ENCODE measurements at places on chromosomes 5 and 9.

- DNase-seq = no peak
These were observed 91.7 kb upstream of the KLF9 start for GRCh38 chr9:70506159-70506558.

GRCh38 chr5:151805414-151806223 is 33.9 kb downstream of the G3BP1 start:
- no peak for DNase-seq

DNA sequence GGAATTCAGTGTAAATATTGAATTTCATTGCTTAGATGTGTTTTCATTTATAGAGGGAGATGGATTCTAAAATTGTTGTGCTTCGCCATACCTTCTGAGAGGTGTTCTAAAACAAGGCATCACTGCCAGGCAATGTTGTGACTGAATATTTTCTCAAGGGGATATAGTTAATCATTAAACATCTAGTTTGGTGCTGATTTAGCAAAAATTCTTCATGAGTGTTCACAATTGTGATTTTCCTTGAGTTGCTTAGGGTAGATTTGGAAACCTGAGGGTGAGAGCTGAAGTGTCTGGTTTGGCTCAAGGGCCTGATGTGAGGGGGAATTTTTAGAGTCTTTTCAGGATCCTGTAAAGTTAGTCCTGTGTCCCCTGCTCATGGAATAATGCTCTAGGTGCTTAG is 104.5 kb downstream of the MAT2B start:
- DNase-seq = no peak

DNA sequence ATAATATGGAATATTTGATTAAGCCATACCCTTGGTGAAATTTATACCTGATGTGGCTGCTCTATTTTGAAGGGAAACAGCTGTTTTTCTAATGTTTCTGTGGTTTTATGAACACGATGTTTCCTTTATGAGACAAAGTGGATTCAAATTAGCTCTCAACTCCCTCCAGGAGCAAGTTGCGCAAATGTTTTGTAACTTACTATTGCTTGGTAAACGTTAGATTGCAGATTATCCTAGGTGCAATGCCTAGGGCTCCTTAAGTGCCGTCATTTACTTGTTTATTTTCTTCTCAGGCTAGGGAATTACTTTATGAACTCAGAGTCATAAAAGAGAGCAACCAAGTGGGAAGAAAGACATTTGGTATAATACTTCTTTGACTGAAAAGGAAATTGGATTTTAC is 763.1 kb downstream of the TAF11L14 start:
- no peak for DNase-seq

- DNase-seq = peak; percentile 10
These were observed 103.2 kb downstream of the RGS3 start for GRCh38 chr9:113566712-113567071.

GRCh38 chr5:151688436-151688835 is 1.7 kb upstream of the SPARC start:
- no peak for DNase-seq

GRCh38 chr5:170314541-170315095 is 17.0 kb upstream of the LCP2 start:
- no peak for DNase-seq

GRCh38 chr5:33260098-33260497 is 180.7 kb upstream of the TARS1 start:
- no peak for DNase-seq

DNA sequence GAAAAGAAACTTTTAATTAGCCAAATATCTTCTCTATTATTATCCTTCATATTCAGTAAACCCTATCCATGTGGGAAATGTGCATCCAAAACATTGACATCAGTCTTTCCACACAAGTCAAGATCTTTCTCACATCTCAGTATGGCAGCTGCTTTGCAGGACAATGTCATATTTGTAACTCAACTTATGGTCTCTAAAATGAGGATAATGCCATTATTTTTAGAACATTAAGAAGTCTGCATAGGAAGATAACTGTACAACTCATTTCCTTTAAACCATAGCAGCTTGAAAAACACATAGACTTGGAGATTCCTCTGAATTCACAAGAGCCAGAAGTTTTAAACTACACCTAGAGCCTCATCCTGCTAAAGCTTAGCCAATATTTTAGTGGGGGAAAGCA is 43.7 kb downstream of the MCTP1 start:
- no peak for DNase-seq

DNA sequence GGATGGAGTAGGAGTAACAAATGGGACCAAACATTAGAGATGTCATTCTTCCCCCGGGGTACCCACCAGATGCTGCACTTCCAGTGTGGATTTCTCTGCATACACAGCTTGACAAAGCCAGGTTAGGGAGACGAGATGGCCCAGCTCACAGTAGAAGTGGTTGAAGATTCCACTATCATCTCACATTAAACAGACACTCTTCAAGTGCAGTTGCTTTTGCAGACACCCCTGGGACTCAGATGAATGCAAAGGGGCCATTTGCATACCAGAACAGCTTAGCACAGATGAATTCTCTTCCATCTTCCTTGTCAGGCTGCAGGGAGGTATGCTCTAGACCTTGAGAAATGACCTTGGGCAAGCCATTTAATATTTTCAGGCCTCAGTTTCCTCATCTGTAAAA is 12.6 kb upstream of the C5orf58 start:
- DNase-seq = no peak

DNA sequence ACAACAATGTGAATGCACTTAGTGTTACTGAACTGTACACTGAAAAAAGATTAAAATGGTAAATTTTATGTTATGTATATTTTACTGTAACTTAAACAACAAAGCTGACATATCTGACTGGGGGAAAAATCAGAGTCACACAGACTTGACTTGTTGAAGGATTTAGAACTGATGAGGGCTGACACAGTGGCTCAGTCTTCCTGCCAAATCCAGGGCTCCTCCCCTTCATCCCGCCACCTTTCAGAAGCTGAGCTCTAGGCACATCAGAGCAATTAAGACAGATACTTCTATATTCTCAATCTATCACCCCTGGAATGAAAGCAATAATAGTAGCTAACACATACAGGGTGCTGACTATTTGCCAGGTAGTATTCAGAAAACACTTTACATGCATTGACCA is 27.7 kb upstream of the TAS2R1 start:
- no peak for DNase-seq

DNA sequence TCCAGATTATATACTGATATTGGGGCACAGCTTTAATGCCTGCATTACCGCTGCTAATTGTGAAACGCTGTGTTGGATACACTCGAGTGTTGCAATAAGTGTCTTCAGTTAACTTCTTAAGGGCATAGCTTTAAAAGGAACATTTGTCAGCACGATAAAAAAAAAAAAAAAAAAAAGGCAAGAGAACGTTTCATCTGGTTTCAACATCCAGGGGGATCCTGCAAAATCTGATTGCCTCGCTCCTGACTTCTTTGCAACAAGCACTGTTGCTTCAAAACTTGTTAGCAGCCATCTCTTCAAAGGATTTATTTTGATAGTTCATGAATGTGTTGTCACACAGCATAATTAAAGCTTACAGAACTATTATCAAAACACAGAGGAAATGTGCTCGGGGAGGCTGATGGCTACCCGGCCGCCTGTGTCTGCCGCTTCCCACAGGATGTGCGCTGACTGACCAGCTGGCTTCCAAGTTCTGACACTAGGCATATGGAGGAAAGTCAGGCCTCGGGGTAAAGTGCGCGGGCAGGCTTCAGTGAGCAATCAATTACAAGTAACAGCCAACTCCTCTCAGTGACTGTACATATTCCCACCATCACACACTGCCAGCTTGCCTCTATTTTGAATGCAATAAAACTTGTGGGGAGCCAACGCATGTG is 77.7 kb downstream of the EBF1 start:
- DNase-seq = no peak

DNA sequence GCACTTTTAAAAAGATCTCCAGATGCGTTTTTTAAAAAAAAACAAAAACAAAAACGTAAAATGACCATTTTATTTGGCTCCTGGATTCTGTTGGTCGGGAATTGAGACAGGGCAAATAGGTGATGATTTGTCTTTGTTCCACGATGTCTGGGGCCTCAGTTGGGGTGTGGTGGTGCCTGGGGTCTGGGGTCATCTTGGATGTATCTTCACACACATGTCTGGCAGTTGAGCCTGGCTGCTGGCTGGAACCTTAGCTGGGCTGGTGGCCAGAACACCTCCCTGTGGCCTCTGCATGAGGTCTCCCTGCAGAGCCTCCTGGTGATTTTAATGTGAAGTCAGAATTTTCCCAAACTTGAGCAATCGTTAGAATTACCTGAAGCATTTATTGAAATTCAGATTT is 42.5 kb upstream of the BASP1 start:
- no peak for DNase-seq

GRCh38 chr9:105447386-105447813 is 434 bp upstream of the FSD1L start:
- no peak for DNase-seq

- DNase-seq = no peak
These were observed 1090.4 kb upstream of the CDH6 start for GRCh38 chr5:30103052-30103451.

DNA sequence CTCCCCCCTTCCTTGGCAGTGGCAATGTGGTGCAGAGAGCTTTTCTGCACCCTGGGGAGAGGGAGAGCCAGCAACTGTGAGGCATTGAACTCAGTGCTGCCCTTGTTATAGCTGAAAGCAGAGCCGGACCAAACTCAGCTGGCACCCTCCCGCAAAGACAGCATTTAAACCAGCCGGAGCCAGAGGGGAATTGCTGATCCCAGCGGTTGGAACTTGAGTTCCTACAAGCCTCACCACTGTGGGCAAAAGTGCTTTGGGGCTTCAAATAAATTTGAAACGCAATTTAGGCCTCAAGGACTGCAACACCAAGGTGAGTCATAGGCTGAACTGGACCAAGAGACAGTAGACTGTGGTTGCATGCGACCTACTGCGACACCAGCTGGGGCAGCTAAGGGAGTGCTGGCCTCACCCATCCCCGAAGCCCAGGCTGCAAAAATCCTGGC is 207.6 kb upstream of the CDKN2B start:
- no peak for DNase-seq

GRCh38 chr9:128494108-128494745 is 10.3 kb upstream of the GLE1 start:
- DNase-seq = no peak

DNA sequence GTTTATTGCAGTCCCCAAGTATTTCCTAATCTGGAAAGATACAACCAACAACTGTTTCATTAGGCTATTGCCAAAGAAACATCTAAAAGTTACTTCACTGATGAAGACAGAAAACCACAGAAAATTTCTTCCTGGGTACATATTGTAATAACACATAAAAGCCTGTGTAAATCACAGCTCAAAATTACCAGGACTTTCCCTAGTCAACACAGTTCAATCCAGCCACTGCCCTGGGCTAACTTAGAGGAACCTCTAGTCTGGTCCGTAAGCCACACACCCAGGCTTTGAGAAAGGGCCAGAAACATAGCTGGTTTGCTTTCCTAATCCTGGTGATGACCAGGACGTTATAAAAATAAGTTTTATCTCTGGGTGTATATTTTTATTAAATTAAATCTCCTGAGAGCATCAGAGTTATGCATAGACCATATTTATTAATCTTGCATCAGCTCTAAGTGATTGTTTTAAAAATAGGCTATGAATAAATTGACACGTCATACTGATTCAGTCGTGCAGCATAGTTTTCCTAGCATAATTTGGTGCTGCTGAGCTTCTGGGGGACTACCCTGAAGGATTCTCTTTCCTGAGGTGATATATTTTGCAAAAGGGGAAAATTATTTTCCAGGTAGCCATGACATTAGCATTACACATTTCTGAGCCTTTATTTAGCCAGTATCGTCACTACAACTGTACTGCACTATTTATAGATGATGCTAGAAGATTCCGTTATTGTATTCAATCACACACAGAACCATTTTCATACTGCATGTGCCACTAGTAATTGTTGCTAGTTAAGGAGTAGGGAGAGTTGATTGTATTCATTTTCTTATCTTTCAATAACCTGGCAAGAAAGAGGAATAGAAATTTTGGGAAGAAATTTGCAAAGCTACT is 12.6 kb upstream of the MUSK start:
- no peak for DNase-seq

GRCh38 chr5:1052641-1053390 is 44.2 kb downstream of the NKD2 start:
- no peak for DNase-seq

DNA sequence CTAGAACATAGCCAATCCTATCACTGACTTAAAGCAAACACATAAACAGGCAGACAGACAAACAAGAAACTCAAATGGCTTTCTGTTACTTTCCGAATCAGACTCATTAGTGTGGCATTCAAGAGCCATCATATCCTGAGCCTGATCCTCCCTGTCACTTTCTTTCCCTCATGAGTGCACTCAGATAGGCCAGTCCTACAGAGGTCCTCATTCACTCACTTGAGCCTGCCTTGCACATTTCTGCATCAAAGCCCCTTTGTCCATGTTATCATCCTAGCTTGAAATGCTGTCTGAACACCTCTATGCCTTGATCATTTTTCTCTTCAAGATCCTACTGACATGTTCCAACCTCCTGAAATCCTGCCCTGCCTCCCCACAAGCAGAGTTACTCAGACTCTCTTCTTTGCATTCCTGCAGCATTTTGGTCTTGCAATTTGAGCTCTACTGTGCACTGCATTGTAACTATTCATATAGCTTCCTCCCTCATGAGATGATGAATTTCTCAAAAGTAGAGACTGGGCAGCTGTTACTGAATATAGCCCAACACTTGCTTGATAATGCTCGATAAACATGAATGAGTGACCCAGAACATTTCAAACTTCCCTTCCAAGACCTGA is 126.9 kb downstream of the PALM2AKAP2 start:
- DNase-seq = no peak

DNA sequence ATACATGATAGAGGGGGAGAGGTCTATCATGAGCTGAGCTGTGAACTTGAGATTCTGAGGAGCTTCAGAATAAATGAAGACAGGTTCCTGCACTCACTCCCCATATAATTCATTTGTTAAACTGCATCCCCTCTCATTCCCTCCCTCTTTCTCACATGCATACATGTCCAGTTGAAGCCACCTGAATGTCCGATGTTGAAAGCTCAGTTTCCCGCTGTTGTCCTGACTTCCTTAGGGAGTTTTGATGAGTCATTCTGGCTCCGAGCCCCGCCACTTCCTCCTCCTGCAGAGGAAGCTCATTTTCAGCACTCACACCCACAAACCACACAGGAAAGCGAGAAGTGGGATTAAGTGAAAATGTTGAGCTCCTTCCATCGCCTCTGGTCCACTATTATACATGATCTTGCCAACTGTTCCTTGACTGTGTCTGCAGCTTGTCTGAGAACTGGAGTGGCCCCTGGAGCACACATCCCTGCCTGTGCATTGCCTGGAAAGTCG is 121.2 kb downstream of the CEMIP2 start:
- peak; percentile 24 for DNase-seq

Measured in activated naive CD4-positive, alpha-beta T cell treated with anti-CD3 and anti-CD28 coated beads, Interleukin-2, amount 10 ng/mL, durations not matched to agents 7 days and 5 days (primary cell).